ENCODE measurements at places on chromosomes 16 and 17. TPM values are rescaled to one million over a fixed set of nuclear protein-coding genes. Genes with fewer than 3 reads are reported as not detected.

Gene MT1A
- total RNA-seq: not detected

Gene RHBDL1
- 1.6 TPM for total RNA-seq

Gene HS3ST3B1
- total RNA-seq: 0.94 TPM

Gene CDRT15
- total RNA-seq: not detected

Gene ZG16
- not detected for total RNA-seq
